ENCODE measurements at places on chromosomes 2 and 18. TPM values are rescaled to one million over a fixed set of nuclear protein-coding genes. Genes with fewer than 3 reads are reported as not detected.

Gene POTEC
- polyA plus RNA-seq: not detected

GRCh38 chr2:167480986-167481309 lies 592.7 kb downstream of the XIRP2 start:
- no peak for DNase-seq

GRCh38 chr18:6743999-6744398 lies 14.5 kb downstream of the ARHGAP28 start:
- no peak for DNase-seq

DNA sequence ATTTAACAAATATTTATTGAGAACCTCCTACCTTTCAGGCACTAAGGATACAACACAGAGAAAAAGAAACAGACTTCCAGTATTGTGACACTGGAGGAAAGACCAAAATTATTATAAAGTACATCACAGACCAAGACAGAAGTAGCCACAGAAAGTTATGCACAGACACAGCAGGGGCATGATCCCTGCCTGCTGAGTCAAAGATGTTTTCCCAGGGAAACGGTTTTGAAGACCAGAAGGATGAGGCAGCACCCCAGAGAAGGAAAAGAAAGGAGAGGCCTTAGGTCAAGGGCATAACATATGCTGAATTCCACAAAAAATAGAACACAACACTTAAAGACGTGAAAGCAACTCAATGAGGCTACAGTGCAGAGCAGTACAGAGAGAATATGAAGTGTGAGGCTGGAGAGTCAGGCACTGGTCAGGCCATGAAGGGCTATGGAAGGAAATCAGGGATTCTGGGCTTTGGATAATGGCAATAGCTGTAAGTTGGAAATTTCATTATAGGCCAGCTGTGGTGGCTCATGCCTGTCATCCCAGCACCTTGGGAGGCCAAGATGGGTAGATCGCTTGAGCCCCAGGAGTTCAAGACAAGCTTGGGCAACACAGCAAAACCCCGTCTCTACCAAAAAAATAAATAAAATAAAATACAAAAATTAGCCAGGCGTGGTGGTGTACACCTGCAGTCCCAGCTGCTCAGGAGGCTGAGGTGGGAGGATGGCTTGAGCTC lies 8.2 kb downstream of the ADAM17 start:
- DNase-seq: no peak

- DNase-seq: no peak
Observed at GRCh38 chr18:13449651-13450050, 231.1 kb downstream of the LDLRAD4 start.

GRCh38 chr2:223722226-223722625 lies 115.2 kb downstream of the AP1S3 start:
- no peak for DNase-seq

DNA sequence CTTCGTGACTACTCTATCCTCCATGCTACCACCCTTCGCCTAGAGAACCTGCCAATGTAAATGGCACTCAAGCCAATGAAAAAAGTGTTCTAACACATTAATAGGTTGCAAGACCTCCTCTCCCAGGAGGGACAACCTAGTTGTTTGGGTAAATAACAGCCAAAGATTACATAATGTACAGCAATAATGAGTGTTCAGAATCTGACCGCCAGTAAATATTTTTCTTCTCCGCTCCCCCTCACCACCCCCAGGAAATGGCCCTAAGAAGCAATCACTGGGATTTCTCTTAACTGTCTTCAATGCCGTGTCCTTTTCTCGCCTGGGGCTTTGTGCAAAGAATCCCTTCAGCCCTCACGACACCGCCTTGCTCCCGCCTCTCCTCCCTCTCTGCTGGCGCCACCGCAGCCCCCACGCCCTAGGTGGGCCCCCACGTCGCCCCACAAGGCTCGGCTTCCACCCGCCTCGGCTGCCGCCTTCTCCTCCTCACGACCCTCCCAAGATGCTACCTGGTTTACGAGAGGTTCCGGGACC lies 458 bp downstream of the HYCC2 start:
- DNase-seq: no peak

DNA sequence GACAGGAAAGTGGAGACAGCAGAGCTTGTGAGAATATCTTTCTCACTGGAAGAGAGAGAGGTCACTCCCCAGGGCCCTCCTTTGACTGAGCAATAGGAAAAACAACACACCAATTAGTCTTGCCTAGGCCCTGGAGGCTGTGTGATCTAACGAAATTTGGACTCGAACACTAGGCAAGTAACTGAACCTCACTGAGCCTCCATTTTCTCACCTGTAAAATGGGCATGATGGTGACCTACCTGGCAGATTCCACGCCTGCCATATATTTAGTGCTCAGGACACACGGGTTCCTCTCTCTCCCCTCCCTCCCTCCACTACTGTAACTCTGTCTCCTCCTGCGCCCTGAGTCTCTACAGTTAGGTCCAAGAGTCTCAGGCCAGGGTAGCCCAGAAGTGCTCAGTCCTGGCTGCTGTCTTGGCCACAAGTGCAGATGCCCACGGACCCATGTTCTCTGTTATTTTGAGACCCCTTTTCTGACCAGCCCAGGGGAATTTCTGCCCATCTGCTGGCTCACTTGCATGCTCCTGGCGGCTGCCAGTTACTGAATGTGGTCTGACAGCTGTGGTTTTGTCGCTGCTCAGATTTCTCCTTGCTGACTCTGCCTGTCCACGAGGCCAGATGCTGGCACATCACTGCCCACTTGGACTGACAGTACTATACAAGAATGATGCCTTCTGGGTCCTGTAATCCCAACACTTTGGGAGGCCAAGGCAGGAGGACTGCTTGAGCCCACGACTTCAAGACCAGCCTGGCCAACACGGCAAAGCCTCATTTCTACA lies 9.6 kb upstream of the GIGYF2 start:
- no peak for DNase-seq

- no peak for DNase-seq
Observed at GRCh38 chr2:120770641-120771040, 35.0 kb downstream of the GLI2 start.

Gene SLC9A2
- 2.6 TPM for polyA plus RNA-seq

Gene MPP4
- 0.13 TPM for polyA plus RNA-seq

DNA sequence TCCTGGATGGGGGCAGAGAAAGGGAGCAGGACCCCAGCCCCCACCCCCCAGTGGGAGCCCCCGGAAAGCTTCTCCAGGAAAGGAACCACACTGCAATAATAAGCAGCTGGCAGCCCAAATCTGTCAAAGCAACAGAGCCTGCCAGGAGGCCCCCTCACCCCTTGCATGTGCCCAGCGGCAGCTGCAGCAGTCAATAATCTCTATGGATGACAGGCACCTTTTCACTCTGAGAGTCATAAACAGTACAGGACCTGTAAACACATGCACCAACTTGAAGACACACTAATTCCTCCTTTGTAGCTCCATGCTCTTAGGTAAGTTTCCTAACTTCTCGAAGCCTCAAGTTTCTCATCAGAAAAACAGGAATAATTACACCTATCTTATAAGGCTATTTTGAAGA lies 26.2 kb upstream of the KDM3A start:
- no peak for DNase-seq

Gene UGT1A4
- polyA plus RNA-seq: not detected

Gene MZT2A
- polyA plus RNA-seq: 49.9 TPM

DNA sequence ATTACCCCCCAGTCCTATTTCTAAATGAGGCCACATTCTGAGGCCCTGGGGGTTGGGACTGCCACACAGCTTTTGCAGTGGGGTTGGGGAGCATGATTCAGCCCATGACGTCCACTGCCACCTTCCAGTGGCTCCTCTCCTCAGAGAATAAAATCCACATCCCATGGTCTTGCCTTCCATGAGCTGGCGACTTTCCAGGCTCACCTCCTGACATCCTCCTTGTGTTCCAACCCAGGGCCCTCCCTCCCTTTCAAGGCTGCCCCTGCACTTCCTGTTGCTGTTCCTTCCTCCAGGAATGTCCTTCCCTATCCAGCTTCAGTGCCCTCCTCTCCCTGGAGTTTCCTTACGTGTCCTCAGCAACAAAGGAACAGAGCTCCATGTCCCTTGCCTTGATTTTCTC lies 187.3 kb upstream of the ID2 start:
- DNase-seq: no peak

GRCh38 chr2:6564326-6564725 lies 301.4 kb downstream of the CMPK2 start:
- no peak for DNase-seq

- DNase-seq: no peak
Observed at GRCh38 chr2:96493072-96493471, 12.1 kb downstream of the NEURL3 start.

DNA sequence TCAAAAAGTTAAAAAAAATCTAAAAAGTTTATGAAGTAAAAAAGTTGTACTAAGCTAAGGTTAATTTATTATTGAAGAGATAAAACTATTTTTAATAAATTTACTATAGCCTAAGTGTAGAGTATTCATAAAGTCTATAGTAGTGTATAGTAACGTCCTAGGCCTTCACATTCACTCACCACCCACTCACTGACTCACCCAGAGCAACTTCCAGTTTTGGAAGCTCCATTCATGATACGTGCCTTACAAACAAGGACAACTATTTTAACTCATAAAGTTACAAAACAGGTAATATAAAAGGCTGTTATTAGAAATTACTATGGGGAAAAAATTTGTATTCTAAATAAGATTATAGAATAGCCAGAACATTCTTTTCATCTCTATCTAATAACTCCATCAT lies 158.9 kb upstream of the FN1 start:
- no peak for DNase-seq

DNA sequence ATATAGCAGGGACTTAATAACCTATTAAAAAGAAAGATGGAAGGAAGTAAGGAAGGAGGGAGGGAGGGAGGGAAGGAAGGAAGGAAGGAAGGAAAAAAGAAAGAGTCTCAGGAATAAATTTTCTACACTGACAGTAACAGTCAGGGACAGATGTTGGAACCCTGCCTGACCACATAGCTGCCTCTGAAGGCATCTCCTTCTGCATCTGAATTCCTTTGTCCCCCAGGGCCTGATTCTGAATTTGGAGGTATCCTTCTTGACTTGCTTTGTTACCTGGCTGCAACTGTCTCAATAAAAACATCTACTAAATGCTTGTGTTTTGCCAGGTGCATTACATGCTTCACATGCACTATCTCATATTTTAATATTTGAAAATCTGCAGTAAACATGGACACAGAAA lies 17.4 kb upstream of the LRATD1 start:
- DNase-seq: no peak

GRCh38 chr18:70848329-70848728 lies 559.5 kb downstream of the SOCS6 start:
- no peak for DNase-seq

Gene TBC1D8
- 26.2 TPM for polyA plus RNA-seq

DNA sequence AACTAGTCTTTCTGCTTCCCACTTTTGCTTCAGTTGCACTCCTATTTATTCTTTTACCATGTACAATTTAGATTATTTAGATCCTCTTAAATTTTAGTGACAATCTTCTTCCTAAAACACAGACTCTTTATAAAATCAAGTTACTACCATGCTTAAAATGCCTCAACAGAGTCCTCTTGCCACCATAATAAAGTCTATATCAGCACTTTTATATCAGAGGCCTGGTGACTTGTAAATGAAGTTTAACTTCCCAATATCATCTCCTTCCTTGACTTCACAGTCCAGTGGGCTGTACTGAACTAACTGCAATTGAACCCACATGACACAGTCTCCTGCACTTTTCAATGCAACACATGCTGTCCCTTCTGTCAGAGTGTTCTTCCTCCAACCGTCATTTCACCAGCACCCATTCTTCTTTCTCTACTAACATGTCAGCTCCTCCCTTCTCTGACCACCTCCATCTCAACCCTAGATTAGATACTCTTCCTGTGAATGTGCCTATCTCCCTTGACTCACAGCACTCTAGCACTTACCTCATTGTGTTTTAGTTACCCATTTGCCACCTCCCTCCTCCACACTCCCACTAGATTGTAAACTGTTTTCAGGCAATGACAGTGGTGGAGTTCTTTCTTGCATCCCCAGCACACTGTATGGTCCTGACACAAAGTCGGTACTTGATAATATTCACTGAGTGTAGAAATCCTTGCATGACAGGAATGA lies 414.9 kb downstream of the SATB2 start:
- no peak for DNase-seq

GRCh38 chr2:55159037-55159651 lies 72.9 kb downstream of the CLHC1 start:
- DNase-seq: no peak

- no peak for DNase-seq
Observed at GRCh38 chr18:68409576-68409975, 305.3 kb downstream of the TMX3 start.

Gene ANO7
- polyA plus RNA-seq: 0.83 TPM

Gene TBR1
- polyA plus RNA-seq: not detected

- no peak for DNase-seq
Observed at GRCh38 chr2:174985614-174986013, 19.6 kb downstream of the CHN1 start.

DNA sequence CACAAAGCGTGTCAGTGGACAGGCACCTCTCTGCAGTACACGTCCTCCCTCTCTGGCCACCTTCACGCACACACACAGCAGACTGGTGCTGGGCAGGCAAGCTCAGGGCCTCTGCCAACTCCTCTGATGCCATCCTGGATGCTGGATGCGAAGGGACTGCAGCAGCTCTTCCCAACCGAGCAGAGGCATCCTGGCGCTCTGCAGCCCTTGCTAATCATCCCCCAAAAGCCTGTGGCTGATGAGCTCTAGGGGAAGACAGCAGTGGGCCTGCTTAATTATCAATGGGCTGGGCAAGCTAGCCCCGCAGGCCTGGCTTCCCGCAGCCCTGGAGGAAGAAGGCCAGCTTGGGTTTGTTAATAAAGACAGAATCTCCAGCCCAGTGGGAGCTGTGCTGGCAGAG lies 71.3 kb upstream of the TEX51 start:
- no peak for DNase-seq

Gene RHOB
- 119 TPM for polyA plus RNA-seq

GRCh38 chr2:106323337-106324013 lies 129.4 kb upstream of the UXS1 start:
- no peak for DNase-seq

Gene GPR39
- polyA plus RNA-seq: 0.20 TPM
